ENCODE measurements at places on chromosomes 7 and 10.

DNA sequence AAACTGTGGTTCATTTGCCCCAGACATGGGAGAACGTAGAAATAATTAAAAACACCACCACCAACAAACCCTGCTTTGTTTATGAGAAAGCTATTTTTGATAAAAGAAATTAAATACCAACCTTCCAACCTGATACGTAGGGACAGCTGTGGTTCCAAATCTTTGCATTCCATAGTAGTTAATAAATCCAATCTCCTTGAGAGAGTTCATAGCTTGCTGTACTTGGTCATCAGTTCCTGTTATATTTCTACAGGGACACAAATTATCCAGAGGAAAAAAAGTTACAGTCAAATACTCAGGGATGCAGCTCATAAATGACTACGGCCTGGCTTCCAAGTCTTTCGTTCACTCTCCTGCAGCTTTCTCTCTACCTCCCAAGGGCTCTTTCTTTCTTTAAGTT, 41.1 kb downstream of the PUS7 start:
- no peak for DNase-seq

- DNase-seq: no peak
Measured at GRCh38 chr7:99325001-99325493, 651 bp upstream of the ARPC1A start.

GRCh38 chr7:25073451-25073850, 51.6 kb downstream of the CYCS start:
- DNase-seq: no peak

DNA sequence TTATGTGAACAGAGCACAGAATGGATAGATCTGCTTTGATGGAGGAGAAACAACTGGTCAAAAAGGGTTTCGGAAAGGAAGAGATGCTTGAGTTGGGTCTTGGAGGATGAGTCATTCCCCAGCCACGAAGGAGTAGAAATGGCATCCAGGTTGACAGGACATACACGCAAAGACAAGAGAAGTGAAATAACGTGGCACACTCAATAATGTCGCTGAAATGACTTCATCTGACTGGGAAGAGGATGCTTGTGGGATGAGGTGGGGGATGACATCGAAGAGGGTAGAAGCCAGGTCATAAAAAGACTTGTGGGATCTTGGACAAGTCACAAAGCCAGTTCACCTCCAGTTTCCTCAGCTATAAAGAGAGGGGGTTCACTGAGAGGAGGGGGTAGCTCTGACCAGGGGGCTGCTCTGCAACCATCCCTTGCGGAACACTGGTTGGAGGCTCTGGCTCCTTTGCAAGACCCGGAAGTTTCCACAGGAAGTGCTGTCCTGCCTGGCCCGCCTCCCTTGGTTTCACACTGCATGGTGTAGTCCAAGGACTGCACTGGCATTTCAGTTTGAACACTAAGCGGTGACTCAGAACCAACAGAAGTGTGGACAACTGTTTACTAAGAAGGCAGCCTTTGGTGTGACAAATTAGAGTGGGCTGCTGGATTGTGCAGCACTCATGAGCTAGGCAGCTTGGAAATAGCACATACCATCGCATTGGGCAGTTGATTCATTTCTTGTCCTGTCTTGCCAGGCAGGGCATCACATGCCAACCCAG, 189.9 kb upstream of the ADO start:
- no peak for DNase-seq

DNA sequence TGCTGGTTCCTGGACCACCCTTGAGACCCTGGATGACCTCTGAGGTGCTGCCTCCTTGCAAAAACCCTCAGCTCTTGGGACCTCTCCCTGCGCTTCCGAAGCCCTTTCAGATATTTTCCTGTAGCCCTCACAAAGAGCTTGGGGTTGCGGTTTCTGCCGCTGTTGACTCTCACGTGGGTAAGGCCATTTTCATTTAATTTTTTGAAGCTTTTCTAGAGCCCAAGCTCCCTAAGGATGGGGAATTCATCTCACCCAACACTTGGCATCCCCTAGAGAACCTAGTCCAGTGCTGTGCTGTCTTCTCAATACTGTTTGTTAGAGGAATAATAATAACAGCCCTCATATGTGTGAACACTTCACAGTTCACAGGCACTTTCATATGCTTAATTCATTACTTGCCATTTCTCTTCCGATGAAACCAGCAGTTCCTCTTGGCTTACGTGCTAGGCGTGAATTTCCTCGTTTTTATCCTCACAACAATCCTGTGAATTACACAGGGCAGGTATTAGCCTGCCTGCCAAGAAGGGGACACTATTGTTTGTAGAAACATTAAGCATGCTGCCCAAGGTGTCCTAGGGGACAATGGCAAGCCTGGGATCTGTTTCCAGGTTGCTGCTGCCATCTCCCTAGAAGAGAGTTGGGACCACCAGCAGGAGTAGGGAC, 71.6 kb upstream of the CTBP2 start:
- DNase-seq: no peak

DNA sequence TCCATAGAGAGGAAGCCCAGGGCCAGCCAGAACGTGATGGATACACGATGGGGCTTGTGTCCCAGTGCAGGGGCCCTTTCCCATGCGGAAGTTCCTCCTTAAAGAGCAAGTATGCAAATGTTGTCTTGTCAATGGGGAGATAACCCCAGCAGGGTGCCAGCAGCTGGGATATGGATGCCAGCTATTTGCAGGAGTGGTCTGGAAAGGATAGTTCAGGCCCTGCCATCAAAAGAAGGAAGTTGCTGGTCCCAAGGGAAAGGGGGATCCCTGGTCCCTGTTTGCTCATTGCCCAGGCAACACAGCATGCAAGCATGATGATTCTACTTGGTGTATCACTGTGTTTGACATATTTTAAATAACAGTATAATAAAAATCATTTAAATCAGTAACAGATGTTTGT, 73.1 kb upstream of the HECW1 start:
- DNase-seq: no peak

- DNase-seq: no peak
Measured at GRCh38 chr7:17027143-17027788, 145.5 kb upstream of the AGR3 start.

DNA sequence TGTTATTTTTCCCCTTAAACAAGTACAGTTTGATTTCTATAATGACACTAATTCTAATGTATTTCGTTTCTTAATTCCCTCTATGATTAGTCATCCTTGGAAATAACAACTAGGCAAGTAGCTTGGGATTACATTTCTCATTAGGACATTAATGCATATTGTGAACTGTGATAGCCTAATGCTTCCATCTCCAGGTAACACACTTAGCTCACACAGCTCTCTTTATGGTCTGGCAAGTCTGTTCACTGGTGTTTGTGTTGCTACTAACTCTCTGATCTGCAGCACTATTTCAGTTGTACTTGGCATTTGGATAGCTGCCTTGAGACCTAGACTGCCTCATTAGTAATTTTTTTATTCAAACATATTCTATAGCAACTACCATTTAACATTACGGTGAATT, 853.2 kb downstream of the SORCS3 start:
- DNase-seq: no peak

- DNase-seq: no peak
Measured at GRCh38 chr10:54653518-54653917, 147.5 kb downstream of the PCDH15 start.

GRCh38 chr10:101284101-101284743, 55.0 kb upstream of the LBX1 start:
- no peak for DNase-seq

DNA sequence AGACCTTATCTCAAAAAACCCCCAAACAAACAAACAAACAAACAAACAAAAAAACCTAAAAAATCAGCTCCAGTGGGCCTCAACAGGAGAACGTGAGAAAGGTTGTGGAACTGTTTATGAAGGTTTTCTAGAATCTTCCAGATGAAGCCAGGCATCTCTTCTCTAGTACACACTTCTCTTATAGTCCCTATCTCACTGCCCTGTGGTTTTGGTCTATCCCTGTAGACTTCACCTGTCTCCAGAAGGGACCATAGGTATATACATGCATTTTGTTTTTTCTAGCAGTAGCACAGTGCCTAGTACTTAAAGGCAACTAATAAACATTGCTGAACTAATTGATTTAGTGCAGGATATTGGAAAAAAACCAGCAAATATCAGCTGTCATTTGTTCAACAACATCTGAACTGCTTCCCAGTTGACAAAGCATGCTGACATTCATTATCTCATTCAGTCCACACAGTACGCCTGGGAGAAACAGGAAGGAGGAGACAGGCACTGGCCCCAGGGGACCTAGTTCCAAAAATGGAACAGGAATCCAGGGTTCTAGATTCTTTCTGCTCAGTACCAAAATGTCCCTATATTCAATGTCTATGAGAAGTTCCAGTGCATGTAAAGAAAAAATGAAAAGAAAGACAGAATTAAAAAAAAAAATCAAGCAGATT, 59.8 kb downstream of the C10orf67 start:
- no peak for DNase-seq

DNA sequence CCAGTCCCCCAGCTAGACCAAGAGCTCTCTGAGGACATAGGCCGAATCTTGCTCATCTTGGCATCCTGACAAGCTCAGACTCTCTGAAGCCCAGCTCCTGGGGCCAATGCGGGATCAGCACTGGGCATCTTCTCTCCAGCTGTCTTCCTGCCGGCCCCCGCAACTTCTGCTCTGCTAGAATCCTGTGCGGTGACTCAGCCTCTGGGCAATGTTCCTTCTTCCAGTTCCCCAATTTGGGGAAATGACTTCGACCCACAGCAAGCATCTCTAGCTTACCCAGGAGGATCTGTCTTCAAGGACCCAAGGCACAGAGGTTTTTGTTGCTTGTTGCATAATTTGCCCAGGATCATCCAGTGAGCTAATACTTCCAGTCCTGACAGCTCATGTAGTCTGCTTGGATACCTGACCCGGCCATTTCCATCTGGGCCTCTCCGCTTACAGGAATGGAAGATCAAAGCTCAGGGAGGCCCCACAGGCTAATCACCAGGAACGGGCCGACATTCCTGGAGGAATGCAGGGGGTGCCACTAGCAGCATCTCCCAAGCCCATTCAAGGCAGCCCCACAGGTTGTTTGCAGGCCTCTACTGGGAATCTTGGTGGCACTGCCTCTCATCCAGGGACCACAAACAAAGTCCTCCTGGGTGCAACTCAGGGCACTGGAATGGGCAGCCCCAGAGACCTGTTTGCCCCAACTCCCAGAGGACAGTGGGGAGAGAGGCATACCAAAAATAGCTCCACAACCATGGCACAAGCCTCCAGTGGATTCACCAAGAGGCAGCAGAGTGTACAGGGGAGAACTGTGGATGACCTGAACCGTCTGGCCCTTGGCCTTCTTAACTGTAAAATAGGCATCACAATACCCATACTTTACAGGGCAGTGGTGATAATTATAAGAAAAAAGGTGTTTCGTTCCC, 151.9 kb downstream of the NEURL1 start:
- no peak for DNase-seq

DNA sequence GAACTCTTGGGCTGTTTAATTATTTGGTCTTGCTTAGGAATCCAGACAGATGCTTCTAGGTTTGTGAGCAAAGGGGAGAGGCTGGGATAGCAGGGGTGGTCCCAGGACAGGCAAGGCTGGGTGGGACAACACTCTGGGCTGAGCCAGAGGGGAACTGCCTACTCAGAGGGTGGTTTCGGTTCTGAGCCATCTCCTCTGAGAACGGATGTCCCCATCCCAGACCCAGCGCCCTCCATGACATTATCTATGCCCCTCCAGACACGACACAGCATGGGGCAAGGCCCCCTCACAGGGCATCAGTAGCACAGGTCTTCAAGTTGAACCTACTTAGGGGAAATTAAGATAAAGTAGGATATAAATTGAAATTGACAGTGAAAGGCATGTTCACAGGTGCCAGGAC, 7.1 kb downstream of the ASB10 start:
- DNase-seq: no peak

DNA sequence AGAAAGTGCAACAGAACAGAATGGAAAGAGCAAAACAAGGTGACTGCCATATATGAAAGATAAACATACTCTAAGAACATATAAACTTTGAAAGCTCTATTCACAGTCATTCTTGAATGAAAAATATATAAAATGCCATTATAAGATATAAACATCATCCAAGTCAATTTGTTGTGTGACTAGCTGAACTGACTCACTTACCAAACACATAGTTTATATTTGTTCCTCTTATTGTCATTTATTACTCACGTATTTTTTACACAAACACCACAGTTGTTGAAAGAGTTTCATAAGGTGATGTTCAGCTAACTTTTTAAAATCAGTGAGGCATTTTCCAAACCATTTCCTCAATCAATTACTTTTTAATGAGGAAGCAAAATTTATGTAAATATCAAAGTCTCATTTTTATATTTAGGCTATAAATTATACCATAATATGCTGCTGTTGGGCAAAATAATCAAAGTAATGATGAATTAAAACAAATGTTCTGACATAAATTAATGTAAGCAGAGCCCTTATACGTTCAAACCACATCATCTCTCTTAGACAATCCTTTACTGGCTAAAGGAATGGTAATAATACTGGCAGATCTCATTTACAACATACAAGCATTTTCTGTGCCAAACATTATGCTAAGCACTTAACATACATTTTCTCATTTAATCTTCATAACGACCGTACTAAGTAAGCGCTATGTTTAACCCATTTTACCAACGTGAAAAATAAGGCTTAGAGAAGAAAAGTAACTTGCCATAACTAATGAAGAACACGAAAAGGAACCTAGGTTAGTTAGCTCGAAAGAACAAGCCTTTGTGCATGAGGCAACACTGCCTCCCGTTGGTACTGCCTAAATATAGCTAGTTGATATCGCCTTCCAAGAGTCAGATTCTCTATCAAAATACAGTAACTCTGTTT, 7.3 kb downstream of the LRRN3 start:
- peak; percentile 61 for DNase-seq
